ENCODE measurements at places on chromosomes 5 and 9.

GRCh38 chr5:21168557-21168956, 1180.6 kb upstream of the CDH18 start:
- no peak for DNase-seq

GRCh38 chr5:9054322-9054721, 491.6 kb downstream of the SEMA5A start:
- DNase-seq: no peak

GRCh38 chr9:90012949-90013348, 408.1 kb downstream of the GADD45G start:
- peak; percentile 65 for DNase-seq

GRCh38 chr9:22098643-22099332, 89.7 kb upstream of the CDKN2B start:
- no peak for DNase-seq

DNA sequence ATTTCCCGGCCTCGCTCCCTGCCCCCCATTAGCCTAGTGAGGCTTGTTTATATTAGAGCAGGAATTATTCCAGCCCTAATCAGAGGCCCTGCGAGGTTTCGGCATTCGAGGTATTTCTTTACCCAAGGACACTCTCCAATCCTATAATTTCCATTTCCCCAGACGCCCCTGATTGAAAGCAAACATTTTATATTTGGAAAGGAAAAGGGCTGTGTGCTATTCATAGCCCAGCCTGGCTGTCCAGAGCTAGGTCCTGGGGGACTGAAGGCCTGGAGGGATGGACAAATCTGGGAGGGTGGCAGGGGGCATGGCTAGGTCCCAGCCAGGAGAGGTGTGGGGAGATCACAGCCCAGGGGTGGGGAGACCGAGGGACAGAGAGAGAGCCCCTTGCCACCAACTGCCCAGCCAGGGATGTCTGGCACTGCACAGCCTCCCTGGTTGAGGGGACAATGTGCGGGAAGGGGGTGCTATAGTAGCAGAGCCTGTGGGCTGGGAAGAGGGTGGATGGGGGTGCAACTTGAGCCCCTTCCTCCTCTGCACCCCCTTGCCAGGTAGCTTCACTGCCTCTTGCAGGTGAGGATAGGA, 125.1 kb downstream of the BARX1 start:
- no peak for DNase-seq

GRCh38 chr9:90921104-90921503, 119.5 kb downstream of the SYK start:
- peak; percentile 19 for DNase-seq

GRCh38 chr9:3863686-3864085, 337.9 kb upstream of the RFX3 start:
- no peak for DNase-seq

Measured in NCI-H510A (cell line).